ENCODE measurements at places on chromosomes 3 and 15. TPM values are rescaled to one million over a fixed set of nuclear protein-coding genes. Genes with fewer than 3 reads are reported as not detected.

NAA50 gene
- 130 TPM for total RNA-seq

ALDH1A3 gene
- 23.4 TPM for total RNA-seq

TM4SF4 gene
- not detected for total RNA-seq

CYP1A1 gene
- total RNA-seq = not detected

MME gene
- 481 TPM for total RNA-seq

SPATA12 gene
- not detected for total RNA-seq

GRAMD1C gene
- 2.0 TPM for total RNA-seq

OIP5 gene
- total RNA-seq = 23.1 TPM

HIGD2B gene
- not detected for total RNA-seq

MKRN3 gene
- total RNA-seq = not detected

SLC6A6 gene
- total RNA-seq = 7.5 TPM

SRP14 gene
- total RNA-seq = 250 TPM

GOLGA6D gene
- total RNA-seq = not detected

C3orf22 gene
- not detected for total RNA-seq

LRCH3 gene
- total RNA-seq = 17.9 TPM

ADAMTS9 gene
- total RNA-seq = 0.71 TPM

GPR27 gene
- not detected for total RNA-seq

RARB gene
- total RNA-seq = 37.2 TPM

BNC1 gene
- 8.7 TPM for total RNA-seq

LSAMP gene
- total RNA-seq = 0.18 TPM

GOLGA8H gene
- total RNA-seq = 0.18 TPM

MYNN gene
- total RNA-seq = 17.5 TPM

VEPH1 gene
- 92.5 TPM for total RNA-seq

LMOD3 gene
- total RNA-seq = not detected

C15orf39 gene
- 10.1 TPM for total RNA-seq

ADAMTSL3 gene
- not detected for total RNA-seq

ATP1B3 gene
- total RNA-seq = 62.8 TPM

GTF2A2 gene
- total RNA-seq = 59.4 TPM

CAND2 gene
- total RNA-seq = 8.9 TPM

LMAN1L gene
- total RNA-seq = not detected

SNX22 gene
- total RNA-seq = 0.18 TPM

P2RY12 gene
- not detected for total RNA-seq

CD80 gene
- total RNA-seq = not detected

EFCC1 gene
- total RNA-seq = not detected

OCA2 gene
- total RNA-seq = not detected

ZMYND10 gene
- 1.7 TPM for total RNA-seq

LSG1 gene
- total RNA-seq = 13.8 TPM

RBMS3 gene
- total RNA-seq = 28.9 TPM

MUSTN1 gene
- not detected for total RNA-seq

USF3 gene
- total RNA-seq = 6.0 TPM

FHIT gene
- not detected for total RNA-seq

SLC22A14 gene
- total RNA-seq = not detected

ATP10A gene
- total RNA-seq = not detected

CHST13 gene
- not detected for total RNA-seq

ADCY5 gene
- total RNA-seq = not detected

MOBP gene
- not detected for total RNA-seq
